Stimulated activated CD4-positive, alpha-beta T cell treated with anti-CD3 and anti-CD28 coated beads, Interleukin-4, amount 100 ng/mL, for 48 hours (primary cell): ENCODE measurements at places on chromosomes 16 and 17.

GRCh38 chr17:48429638-48430586 is at the start of gene SKAP1:
TSS of gene SKAP1 (minus strand) at chr17:48430214.
- peak; percentile 52 for DNase-seq

DNA sequence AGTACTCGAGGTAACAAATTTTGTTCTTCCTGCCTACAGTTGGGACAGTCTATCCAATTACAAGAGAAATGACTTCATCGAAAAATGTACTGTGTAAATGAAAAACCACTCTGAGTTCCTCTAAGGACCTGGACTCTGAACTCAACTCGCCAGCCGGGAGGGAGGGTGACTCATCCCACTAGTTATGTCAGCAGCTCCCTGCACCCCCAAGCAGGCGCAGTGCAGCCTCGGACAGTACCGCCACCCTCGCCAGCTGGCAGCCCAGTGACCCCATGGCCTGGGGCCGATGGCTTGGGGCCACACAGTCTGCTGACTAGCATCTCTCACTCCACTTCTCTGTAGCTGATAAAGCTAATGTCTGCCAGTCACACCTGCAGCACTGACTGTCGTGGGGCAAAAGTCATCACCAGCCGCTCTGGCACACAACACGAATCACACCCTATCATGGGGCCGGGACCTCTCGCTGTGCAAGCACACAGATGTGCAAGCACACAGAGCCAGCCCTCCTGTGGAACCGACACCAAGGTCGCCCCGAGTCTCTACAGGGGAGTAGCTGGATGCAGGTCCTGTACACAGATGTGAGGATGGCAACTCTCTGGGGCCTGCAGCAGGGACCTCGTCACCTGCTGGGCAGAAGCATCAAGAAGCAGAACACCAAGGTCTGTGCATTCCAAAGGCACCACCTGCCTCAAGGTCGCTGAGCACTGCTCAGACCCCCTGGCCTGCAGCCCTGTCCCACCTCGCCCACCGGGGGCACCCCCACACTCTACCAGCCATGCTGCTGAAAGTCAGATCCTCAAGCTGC is 5.7 kb downstream of the CSNK1D start:
- DNase-seq, result no peak

- no peak for DNase-seq
Observed at GRCh38 chr16:14369734-14370598, 260.1 kb downstream of the PARN start.

- no peak for DNase-seq
Observed at GRCh38 chr17:15483431-15483830, 16.0 kb upstream of the CDRT4 start.

DNA sequence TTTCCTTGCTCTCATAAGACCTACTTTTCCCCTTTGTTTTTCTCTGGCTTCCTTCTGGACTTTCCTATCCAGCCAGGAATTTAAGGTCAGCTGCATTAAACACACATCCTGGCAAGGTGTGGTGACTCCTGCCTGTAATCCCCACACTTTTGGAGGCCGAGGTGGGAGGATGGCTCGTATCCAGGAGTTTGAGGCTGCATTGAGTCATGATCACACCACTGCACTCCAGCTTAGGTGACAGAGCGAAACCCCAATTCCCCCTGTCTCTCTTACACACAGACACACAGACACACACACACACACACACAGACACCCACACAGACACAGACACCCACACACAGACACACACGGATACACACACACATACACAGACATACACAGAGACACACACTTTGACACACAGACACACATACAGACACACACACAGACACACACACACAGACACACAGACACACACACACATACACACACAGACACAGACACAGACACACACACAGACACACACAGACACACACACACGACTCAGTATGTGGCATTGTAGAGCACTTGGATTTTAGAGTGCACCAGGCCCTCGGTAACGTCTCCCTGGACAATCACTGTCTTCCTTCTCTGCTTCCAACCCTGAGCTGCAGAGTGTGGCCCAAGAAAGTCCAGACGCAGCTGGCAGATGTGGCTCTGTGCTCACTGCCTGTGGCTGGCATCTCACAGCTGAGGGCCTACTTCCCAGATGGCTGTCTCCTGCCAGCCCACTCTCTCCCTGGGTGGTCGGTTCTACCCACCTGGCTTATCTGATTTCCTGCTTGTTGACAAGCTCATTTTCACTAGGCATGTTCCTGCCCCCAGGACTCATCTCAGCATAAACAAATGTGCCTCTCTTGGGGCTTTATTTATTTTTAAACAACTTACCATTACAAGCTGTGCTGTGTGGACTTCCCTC is 39.0 kb downstream of the NLRP1 start:
- no peak for DNase-seq

DNA sequence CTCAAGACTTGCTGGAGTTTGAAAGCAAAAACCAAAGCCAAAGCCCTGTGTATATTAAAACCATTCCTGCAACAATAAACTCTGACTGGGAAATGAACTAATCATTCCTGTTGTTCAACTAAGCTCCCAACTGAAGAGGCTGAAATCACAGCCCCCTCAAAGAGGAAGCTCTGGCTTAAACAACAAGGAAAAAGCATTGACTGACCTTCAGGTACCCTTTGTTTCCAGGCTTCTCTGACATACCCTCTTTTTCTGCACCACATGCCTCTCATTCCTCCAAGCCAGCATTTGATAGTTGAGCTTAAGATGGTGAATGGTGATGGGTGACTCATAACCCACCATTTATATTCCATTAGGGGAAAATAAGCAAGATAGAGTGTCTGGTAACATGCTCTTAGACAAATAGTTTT is 470.9 kb upstream of the SOX9 start:
- no peak for DNase-seq

- DNase-seq, result no peak
Observed at GRCh38 chr17:21288571-21289017, 4.1 kb downstream of the MAP2K3 start.

- no peak for DNase-seq
Observed at GRCh38 chr16:80899809-80900592, 95.6 kb upstream of the CDYL2 start.

- no peak for DNase-seq
Observed at GRCh38 chr17:82096709-82097183, 1.3 kb downstream of the FASN start.

DNA sequence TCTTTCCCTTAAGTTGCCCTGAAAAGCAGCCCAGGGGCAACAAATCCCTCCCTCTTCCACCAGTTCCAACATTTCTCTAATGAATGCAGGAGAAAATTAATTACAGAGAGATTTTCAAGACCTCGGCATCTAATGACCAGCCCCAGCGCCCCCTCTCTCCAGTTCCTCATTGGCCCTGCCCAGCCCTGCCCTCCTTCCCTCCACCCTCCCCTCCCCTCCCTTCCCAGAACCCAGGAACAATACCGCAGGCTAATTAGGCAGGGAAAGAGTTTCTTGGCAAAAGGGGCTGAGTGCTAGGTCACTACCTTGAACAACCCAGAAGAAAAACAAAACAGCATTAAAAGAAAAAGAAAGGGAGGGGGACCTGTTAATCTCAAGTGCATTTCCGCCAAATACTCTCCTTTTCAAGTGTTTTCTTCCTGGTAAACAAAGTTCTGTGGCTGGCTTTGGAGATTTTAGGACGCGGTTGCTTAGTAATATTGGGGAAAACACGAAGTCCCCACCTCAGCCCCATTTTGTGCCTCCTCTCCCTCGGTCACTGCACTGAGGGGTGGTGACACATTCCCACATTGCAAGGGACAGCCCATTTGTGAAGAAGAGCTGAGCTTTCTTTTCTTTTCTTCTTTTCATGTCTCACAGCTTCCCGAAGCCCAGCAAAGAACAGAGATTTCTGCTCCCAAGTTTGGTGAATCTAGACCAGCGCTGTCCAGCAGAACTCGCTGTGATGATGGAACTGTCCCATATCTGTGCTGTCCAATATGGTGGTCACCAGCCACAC is 215.4 kb downstream of the SOX9 start:
- DNase-seq, result no peak

- no peak for DNase-seq
Observed at GRCh38 chr17:17928398-17929287, 43.6 kb downstream of the TOM1L2 start.

GRCh38 chr17:16950488-16950887 is 21.4 kb downstream of the TNFRSF13B start:
- no peak for DNase-seq

GRCh38 chr17:35653619-35654361 is 66.7 kb downstream of the AP2B1 start:
- DNase-seq, result no peak

DNA sequence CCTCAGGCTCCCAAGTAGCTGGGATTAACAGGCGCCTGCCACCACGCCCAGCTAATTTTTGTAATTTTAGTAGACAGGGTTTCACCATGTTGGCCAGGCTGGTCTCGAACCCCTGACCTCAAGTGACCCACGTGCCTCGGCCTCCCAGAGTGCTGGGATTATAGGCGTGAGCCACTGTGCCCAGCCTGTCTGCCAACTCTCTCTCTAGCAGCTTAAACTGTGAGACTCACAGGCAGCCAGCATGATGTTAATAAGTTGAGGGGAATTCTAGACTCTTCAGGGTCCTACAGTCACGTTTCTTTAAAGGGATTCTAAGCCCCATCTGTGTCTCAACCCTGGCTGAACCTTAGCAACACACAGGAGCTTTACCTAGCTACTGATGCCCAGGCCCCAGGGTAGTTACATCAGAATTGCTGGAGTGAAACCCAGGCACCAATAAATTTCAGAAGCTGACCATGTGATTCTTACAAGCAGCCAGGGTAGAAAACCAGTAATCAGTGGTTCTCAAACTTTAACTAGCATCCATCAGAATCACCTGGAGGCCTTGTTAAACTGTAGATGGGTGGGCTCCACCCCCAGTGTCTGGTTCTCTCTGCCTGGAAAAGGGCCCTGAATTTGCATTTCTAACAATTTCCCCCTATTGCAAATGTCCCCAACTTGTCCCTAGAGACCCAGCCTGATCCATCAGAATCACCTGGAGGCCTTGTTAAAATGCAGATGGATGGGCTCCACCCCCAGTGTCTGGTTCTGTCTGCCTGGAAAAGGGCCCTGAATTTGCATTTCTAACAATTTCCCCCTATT is 30.7 kb downstream of the GPRC5B start:
- no peak for DNase-seq

- no peak for DNase-seq
Observed at GRCh38 chr16:70678121-70678897, 7.5 kb downstream of the MTSS2 start.

DNA sequence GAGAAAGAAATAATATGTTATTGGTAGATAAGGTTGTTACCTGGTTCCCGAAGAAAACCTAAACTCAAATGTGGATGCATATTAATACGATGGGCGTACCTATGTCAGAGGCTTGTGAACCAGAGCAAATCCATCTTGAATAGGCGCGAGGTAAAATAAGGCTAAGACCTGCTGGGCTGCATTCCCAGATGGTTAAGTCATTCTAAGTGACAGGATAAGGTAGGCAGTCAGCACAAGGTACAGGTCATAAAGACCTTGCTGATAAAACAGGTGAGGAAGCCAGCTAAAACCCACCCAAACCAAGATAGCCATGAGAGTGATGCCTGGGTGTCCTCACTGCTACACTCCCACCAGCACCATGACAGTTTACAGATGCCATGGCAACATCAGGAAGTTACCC is 1400.1 kb downstream of the CDH8 start:
- no peak for DNase-seq

- no peak for DNase-seq
Observed at GRCh38 chr17:30996486-30996885, 25.6 kb downstream of the RNF135 start.

GRCh38 chr17:58447039-58447975 is 30.0 kb upstream of the RNF43 start:
- peak; percentile 64 for DNase-seq

DNA sequence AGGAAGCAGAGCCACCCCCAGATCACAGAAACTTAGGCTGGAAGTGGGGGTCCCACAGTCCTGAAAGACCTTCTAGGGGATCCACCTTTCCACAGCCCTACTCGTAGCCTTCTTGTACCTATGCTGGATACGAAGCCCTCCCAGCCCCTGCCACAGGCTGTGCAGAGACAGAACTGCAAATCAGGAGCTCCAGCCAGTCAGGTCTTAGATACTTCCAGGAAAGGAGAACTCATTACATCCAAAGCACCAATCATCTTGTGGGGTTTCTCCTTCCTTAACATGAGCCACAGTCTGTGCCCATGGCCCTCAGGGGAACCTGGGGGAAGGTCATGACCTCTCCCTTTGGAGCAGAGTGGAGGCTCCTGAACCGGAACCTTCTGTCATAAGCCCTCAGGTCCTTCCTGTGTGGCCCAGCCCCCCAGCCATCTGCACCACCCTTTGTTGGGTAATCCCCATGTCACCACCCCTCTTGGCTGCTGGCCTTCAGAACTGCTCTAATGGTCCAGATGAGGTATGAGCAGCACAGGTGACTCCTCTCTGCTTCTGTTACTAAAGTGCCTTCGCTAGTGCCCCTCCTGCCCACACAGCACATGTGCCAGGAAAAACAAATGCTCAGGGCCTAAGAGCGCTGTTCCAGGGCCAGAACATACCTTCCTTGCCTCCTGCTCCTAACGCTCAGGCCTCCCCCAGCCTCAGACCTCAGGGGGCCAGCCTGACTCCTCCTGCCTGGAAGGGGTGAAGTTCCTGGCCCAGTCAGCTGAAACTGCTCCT is 14.6 kb downstream of the SRCIN1 start:
- no peak for DNase-seq

DNA sequence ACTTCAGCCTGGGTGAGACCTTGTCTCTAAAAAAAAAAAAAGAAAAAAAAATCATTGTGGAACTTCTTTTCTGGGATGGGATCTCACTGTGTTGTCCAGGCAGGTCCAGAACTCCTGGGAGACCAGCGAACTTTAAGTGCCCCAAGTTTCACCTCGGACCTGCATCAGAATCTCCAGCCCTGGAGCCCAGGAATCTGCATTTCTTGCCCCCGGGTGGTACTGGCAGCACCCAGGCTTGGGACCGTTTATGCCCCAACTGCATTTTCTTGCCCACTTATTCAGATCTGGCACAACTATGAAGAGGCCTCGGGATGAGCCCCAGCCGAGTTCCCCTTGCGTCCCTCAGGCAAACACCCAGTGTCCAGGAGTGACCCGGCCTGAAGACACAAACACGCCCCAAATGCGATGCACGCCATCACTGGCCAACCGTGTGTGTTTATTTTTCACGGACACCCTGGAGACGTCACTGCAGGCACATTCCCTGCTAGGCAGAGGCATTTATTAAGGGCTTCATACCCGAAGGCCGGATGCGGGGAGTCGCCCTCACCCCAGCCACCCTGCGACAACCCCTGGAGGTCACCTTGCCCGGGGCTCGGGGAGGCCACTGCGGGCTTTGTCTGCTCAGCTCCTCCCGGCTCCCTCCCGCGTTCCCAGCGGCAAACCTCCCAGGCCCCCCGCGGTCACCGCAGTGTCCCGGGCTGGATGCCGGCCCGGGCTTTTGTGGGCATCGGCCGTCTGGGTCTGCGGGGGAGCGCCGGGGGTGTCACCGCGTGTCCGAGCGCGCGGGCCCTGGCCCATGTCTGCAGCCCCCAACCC is 684 bp upstream of the SPIRE2 start:
- DNase-seq, result no peak
